Calu3 (cell line): ENCODE measurements at places on chromosomes 7 and 10. TPM values are rescaled to one million over a fixed set of nuclear protein-coding genes. Genes with fewer than 3 reads are reported as not detected.

The PVRIG gene
- total RNA-seq, result not detected in 2 replicates

The SYNPO2L gene
- 0.34 TPM in 1 of 2 replicates, not detected in the other for total RNA-seq

The ACHE gene
- total RNA-seq, result 3.2 and 11.3 TPM in 2 replicates

DNA sequence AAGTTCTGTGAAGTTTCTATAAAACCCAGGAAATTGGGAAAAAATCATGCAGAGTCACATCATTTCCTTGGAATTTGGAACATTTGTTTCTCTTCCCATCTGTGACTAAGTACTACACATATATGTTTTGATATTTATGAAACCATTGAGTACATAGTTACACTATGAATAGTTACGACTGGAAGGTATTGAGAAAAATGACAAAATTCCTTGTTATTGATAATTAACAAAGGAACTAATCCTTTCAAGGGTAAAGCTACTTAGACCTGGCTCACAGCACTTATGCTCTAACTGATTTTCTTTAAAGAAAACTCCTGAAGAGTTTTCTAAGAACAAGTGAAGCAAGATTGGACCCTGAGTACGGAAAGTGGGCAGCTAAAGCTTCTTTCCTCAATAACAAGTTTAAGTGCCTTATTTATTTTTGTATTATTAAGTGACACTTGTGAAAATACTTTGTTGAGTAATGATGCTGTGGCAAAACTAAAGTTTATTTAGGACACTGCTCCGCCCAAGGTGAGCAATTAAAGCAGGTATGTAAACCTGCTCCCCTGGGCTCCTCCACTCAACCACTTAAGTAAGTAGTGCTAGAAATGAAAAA is 12.0 kb upstream of the GLCCI1 start:
- no peak for DNase-seq

- DNase-seq, result no peak
These were observed 135.1 kb downstream of the CHN2 start for GRCh38 chr7:29329686-29330085.

GRCh38 chr7:92856436-92856835 is 20.1 kb upstream of the CDK6 start:
- DNase-seq, result no peak

DNA sequence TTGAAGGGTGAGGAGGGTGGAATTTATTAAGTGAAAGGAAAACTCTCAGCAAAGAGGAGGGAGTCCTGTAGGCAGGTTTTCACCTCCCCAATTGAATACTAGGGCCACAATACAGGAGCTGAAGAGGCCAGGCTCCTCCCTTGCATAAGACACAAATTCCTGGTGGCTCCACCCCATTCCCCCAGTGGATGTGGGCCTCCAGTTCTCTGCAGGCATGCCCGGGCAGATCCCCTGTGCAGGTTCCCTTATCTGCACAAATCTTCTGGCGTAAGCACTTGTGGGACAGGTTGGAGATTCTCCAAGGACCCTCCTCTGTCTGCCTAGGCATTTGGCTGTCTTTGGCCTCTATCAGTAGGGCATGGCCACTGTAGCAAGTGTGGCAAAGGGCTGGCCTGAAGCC is 847.1 kb upstream of the MBL2 start:
- DNase-seq, result no peak

DNA sequence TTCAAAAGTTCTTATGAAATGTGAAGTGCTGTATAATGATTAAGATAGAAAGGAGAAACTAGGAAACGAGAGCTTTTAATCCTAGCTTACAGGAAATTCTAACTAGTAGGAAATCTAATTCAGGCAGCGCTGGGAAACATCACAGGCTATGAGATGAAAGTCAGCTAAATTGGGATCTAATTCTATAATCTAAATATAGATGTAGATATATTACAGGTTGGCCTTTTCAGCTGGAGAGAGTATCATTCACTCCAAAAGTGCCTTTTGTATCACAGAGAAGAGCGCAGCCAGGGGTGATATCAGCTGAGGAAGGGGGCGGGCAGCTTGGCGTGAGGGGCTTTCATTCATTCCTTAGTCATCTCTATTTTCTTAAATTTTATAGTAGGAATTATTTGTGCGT is 157.0 kb downstream of the CUX1 start:
- DNase-seq, result no peak
